D341Med (cell line): ENCODE measurements at places on chromosomes 2 and 18.

DNA sequence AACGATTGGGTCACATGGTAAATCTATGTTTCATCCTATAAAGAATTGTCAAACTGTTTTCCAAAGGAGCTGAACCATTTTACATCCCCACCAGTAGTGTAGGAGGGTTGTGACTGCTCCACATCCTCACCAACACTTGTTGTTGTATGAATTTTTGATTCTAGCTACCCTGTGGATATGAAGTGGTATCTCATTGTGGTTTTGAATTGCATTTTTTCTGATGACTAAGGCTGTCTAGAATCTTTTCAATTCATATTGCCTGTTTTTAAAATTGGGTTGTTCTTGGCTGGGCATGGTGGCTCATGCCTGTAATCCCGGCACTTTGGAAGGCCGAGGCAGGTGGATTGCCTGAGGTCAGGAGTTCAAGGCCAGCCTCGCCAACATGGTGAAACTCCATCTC lies 44.5 kb downstream of the TXNL1 start:
- no peak for DNase-seq

DNA sequence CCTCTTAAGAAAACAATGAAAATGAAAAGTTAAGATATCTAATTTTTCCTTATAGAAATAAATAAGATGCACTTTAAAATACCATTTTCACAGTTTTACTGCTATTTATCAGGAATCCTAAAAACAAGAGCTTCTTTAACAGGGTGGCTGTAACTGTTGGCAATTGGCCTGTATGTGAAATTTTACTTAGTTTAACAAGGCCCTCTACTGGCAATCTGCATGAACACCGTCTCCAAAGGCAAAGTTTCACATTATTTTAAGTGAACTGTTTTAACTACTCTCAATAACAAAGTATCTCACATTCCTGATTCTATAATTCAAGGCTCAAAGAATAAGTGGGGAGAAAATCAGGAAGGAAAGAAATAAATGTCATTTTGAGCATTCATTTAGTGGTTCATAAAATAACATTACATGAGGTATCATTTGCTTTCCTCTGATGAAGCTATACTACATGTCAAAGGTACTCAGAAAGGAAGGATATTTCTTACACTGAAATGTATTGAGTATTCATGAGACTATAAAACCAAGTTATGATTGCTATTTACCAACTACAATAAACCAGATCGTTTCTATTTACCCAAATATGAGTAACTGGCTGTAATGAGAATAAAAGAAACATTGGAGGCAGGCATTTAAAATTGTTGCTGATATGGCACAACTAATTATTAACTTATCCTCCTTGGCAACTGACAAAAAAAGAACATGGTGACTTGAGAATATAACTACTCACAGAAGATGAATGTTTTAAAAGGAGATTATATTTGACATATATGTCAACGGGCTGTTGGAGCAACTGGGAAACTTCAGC lies 7.0 kb downstream of the NCKAP5 start:
- DNase-seq, result peak; percentile 47

DNA sequence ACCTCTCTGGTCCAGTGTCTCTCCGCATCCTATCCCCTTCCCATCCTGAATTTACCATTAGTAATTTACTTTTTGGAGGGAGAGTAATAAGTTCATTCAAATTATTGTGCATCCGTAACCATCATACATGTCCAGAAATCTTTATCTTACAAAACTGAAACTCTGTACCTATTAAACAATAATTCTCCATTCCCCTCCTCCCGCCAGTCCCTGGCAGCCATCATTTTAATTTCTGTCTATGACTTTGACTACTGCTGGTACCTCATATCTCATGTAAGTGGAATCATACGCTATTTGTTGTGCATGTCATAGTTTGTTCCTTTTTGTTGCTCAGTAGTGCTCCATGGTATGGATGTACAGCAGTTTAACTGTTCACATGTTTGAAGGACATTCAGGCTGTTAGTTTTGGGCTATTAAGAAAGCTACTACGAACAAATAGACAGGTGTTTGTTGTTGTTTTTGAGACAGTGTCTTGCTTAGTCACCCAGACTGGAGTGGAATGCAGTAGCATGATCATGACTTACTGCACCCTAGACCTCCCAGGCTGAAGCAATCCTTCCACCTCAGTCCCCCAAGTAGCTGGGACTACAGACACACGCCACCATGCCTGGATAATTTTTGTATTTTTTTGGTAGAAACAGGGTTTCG lies 2.0 kb downstream of the LIMS1 start:
- no peak for DNase-seq

GRCh38 chr2:104539649-104540048 lies 314.3 kb upstream of the POU3F3 start:
- DNase-seq, result no peak

DNA sequence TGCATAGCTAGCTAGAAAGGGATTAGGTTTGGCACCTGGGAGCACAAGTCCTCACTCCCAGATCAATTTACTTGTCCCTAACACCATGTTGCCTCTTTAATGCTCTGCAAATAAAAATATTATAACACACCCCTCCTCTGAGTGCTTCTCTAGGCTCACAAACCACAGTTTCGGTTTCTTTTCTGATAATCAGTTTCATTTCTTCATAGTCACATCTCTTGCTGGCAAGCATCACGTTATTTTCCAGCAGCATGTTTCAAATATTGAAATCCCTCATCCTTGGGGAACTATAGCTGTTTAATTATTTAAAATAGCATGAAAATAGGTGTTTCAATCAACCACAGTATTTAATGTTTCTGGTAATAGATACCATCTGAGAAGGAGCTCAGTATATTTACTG lies 13.9 kb upstream of the SMCHD1 start:
- DNase-seq, result no peak

GRCh38 chr2:120658042-120658769 lies 77.5 kb upstream of the GLI2 start:
- no peak for DNase-seq

GRCh38 chr2:7759898-7760297 lies 842.7 kb downstream of the RNF144A start:
- DNase-seq, result no peak
